ENCODE measurements at places on chromosomes 6 and 20.

DNA sequence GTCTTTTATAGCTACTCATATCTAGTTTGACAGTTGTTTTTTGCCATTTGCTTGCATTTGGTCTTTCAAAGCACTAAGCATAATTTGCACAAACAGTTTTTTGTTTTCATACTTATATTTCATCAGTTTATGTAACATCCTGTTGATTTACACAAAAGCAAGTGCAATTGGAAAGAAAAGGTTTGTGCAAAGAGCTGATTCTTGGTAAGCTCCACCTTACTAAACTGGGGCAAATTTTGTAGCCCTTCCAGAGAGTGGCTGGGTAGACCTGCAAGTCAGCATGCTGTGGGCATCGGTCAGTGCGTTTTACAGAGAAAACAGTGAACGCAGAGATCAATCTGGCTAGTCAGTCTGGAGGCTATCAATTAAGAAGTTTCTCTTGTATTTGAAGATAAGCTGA, 34.5 kb downstream of the TXLNB start:
- no peak for DNase-seq

- no peak for DNase-seq
Observed at GRCh38 chr20:38855356-38855755, 49.9 kb downstream of the PPP1R16B start.

DNA sequence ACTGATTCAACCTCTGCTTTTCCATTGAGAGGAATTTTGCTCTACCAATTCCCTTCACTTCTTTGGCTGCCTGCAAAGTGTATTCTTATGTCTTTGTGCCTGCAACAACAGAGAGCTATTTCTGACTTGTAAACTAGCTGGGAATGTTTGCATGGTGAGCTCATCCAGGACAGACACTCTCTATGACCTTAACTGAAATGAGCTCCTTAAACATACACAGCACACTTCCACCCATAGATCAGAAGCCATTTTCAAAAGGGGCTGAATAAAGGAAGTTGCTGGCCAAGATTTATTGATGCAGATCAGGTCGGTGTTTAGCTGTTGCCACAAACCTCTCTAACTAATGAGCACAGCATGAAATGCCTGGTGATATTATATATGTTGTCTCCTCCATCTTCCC, 377.7 kb downstream of the BTBD9 start:
- DNase-seq, result no peak

DNA sequence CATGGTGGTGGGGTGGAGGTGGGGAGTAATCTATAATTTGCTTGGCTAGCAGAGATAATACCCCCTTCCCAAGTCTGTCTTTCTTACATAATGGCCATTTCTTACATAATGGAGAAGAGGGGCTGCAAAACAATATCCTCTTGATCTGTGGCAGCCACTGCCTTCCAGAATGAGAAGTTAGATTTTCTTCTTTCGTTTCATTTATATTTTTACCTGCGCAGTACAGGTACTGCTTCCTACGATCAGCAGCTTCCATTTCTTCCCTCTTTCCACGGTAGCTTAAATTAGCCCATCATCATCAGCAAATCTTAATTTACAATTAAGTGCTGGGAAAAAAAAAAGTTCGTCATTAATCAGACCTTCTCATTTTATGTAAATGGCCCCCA, 30.2 kb downstream of the GNAS start:
- no peak for DNase-seq

GRCh38 chr6:16168121-16168520, 39.2 kb downstream of the MYLIP start:
- no peak for DNase-seq

GRCh38 chr20:49349694-49350252, 71.9 kb upstream of the ZNFX1 start:
- no peak for DNase-seq

- DNase-seq, result no peak
Observed at GRCh38 chr6:118544105-118544504, 4.0 kb upstream of the PLN start.

GRCh38 chr6:115554060-115554459, 506.6 kb downstream of the FRK start:
- no peak for DNase-seq

DNA sequence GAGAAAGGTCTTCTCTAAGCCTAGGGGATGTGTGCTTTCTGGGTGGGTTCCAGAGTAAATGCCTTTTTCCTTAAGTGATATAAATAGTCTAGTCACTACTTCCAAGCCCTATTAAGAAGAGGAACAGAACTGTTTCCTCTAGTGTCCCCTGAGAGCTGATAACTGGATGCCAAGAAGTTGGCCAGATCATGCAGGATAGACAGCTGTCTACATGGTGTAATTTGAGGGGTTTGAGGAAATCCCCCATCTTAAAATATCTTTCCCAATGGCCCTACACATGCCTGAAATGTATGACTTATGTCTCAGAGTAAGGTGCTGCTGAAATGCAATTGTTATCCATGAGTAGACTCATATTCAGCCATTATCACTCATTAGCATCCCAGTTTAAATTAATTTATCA, 20.2 kb upstream of the PIM1 start:
- DNase-seq, result no peak

DNA sequence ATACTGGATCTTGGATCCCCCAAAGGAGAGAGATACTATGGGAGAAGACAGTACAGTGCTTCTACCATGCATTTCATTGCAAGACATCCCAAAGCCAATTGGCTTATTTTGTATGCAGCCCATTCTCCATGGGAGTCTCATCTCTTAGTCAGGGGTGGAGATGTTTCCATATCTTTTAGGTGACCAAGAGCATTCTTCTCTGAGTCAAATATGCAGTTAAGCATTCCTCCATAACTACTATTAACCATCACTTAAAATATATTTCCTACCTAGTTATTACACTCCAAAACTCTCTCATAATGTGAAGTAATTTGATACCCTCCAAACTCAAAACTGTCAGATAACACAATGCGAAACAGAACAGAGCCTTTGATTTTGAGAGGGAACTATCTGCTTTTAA, 542.6 kb downstream of the HDGFL1 start:
- DNase-seq, result no peak

GRCh38 chr20:57076152-57076652, 190.2 kb downstream of the BMP7 start:
- peak; percentile 73 for DNase-seq
